SJSA1 (cell line): ENCODE measurements at places on chromosomes 11 and 22.

DNA sequence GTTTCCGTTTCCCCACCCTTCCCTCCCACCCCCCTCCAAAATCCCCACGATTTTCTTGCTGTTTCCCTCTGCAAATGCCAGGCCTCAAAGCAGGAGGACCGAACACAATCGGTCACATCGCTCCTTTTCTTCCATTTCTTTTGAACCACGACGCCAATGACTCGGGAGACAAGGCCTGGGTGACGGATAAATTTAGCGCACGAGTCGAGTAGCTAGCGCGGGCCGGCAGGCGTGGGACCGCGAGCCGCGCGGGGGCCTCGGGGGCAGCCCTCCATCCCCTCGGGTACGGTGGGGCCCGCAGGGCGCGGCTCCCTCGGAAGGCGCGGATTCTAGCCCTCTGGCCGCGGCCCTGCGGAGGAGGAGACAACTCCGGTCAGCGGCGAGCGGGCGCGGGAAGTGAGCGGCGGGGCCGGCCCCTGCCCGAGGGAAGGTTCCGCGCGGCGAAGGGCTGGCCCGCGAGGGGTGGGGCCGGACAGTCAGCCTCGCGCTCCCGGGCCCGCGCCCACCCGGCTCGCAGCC is 414 bp downstream of the JOSD1 start:
- peak; percentile 78 for DNase-seq

GRCh38 chr11:134517115-134517514 is 105.1 kb upstream of the B3GAT1 start:
- no peak for DNase-seq

DNA sequence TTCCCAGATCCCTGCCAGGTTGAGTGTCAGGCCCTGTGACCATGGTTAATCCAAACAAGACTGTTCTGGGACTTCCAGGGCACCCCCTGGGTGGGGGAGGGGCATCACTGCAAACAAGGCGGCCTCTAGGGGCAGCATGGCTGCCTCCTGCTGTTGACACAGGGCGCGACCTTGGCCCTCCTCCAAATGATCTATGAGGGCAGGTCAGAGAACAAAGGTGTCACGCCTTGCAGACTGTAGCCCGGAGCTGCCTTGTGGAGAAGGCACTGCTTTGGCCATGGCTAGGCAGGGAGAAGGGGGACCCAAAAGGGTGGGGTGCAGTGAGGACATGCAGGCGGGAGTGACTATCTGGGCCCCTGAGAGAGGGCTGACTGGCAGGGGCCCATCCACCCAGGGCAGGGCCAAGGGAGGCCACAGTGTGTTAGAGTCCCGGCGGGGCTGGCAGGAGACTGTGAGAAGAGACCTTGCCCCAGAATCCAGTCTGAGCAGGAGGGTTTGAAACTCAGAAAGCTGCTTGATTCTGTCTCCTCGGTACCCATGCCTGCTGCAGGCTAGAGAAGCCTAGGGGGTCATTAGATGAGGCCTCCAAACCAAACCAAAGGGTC is 35.6 kb downstream of the KCNC1 start:
- DNase-seq, result no peak

DNA sequence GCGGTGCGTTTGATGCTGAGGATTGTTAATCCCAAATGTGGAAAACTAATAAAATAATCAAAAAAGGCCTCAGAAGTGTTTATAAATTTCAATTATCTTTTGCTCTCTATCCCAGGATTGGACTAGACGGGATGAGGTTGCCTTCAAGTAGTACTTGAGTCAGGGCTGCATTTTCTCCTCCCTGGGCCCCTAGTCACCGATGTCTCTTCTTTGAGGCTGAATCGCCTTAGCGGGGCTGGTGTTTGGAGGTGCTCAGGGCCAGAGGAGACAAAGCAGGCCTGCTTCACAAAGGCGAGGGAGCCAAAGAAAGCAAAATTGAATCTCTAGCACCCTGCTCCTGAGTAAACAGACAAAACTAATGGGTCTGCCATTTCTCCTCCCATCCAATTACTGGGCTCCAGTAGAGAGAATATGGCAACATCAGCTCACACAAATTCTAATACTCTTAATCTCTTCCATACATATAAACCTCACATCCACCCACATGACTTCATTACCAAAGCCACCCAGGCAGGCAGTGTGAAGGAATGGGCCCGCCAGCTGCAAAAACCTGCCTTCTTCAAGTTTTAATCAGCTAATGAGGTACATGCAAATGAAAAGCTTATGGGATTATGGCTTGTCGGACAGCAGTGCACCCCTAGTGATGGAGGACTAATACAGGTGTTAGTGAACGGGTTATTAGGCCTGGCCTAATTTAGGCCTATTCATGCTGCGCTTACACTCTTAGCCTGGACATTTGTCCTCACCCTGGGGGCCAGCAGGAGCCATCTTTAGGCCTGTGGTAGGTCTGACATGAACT is 52.7 kb upstream of the HTATIP2 start:
- DNase-seq, result no peak

- no peak for DNase-seq
These were observed 3.7 kb upstream of the CLDN5 start for GRCh38 chr22:19527861-19528417.

GRCh38 chr22:46591930-46592329 is 28.3 kb upstream of the GRAMD4 start:
- DNase-seq, result no peak

DNA sequence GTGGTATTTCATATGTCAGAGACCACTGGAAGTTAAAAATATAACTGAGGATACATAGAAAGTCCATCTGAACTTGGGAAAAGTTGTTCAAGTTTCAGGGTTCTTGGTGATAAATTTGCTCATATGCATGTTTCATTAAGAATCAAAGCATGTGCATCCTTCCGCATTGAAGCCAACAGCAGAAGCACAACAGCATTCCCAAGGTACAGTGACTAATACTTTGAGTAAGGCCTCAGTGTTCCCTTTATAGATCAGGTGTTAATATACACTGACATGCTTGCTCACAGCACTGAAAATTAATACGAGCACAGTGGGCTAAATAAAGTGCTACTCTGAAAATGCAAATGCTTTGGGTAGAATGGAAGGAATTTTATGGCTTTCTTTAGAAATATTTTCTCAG is 691.1 kb downstream of the METTL15 start:
- DNase-seq, result no peak

DNA sequence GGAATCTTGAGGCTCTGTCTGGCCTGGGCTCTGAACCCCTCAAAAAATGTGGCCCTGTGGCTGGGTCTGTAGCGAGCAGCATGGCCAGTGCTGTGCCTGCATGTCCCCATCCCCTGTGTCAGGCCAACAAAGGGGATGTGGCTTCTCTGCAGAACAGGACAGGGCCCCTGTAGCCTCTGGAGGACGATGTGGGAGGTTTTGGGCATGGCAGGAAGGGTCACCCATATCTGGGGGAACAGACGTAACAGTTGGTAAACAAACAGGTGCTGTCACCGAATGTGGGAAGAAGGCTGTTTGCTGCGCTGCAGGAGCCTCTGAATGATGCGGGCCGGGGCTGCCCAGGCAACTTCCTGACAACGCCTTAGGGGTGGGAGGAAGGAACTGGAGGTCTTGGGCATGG is 35.0 kb downstream of the LRP5 start:
- no peak for DNase-seq

GRCh38 chr11:130023204-130023603 is 20.6 kb upstream of the PRDM10 start:
- DNase-seq, result peak; percentile 49

DNA sequence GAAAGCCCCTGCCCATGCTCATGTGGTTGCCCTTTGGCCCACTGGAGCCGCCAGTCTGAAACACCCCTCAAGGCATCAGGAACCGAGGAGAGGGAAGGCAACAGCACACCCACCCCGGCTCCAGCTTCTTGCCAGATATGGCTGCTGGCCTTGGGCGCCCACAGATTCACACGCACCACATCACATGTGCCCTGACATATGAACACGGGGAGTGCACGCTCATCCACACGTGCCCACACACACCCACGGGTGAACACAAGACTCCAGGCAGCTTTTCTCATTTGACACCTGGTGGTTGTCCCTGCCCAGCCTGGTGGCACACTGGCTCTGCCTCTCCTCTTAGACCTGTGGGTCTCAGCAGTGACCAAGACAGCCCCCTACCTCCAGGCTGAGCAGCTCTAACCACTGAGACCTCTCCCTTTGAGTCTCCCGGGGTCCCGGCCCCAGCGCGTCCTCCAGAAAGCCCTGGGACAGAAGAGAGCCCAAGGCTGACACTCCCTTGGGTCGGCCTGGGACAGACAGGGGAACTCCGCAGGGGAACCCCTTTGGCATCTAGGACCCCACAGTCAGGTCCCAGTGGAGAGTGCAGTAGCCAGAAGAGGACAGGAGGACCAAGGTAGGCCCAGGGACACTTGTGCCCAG is 2.7 kb upstream of the MAPK12 start:
- DNase-seq, result no peak
